ENCODE measurements at places on chromosomes 11 and 22.

- no peak for DNase-seq
These were observed 195.0 kb downstream of the IGLL1 start for GRCh38 chr22:23384923-23385677.

DNA sequence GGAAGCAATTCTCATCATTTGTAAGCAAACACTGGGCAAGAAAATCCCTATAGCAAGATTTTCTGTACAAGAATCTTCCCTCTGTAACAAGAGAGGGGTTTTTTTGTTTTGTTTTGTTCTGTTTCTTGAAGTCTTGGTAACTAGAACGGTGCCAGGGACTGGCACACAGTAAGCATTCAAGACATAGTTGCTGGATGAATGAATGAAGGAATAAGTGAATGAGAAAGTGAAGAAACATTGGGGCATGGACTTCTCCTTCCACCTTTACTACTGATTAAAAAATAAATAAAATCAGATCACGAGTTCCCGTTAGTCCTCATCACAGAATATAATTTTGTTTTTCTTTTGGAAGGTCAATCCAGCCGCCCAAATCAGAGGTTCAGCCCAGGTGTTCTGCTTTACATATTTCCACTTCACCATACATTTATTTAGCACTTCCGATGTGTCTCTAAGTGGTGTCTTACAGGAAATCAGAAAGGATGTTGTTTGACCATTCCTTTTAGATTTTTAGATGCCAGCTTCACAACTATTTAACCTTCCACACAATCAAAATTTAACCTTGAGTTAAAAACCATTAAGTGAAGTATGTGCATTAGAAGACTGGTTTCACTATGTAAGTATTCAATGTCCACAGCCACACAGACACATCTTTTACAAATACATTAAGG lies 281.2 kb downstream of the CADM1 start:
- DNase-seq, result no peak

DNA sequence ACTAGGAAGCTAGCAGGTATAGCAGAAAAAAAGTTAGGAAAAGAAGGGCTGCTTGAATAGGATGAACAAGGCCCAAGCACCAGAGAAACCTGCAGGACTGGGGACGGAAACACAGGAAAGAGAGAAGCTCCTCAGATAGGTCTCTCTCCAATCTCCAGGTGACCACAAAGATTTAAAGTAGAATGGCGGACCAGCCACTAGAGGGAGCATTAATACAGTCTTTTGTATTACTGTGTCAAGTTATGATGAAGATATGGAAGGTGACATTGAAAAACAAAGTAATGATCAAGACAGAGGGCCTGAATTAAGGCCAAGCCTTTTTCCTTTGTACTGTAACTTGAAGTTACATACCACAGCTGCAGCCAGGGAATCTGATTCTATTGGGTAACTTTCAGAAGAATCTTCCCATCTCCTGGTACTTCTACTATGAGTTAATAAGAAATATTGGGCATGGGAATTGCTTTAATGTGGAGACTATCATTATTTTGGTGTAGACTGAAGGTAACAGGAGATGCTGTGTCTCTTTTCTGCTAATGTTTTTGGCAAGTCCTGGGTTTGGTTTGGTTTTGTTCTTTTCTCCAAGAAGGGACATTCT lies 33.8 kb downstream of the OR2AG2 start:
- DNase-seq, result peak; percentile 67

DNA sequence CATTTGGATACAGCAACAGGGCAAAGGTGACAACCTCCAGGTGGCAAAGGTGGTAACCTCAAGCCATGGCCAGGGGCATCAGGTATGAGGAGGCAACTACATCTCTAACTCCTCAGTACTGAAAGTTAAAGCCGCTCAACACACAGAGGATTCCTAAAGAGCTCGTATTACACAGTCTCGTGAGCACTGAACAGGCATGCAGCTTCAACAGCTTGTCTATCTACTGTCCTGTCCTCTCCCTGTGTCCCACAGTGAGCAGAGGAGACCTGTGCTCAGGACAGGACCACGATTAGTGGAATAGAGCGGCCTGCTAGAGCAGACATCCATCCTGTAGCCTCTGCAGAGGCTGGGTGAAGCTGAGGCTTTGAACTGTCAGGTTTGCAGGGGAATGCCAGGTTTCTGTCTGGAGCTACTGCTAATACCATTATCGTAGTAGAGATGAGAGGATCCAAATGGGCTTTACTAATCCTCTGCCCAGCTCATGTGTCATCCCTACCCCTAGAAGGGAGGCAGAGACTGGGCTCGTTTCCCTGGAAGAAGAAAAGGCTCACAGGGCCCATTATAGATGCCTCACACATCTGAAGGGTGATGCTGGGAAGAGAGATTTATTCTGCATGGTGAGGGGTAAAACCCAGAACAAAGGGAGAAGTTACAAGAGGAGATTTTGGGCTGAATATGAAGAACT lies 415.2 kb downstream of the LARGE1 start:
- DNase-seq, result no peak

- DNase-seq, result no peak
These were observed 8.0 kb upstream of the PKNOX2 start for GRCh38 chr11:125156346-125157117.

Data from T47D (cell line).